Stimulated activated CD4-positive, alpha-beta T cell treated with anti-CD3 and anti-CD28 coated beads, Interleukin-1b, Interleukin-23, amount 100 ng/mL, for 1 hour (primary cell): ENCODE measurements at places on chromosomes 11 and 22.

DNA sequence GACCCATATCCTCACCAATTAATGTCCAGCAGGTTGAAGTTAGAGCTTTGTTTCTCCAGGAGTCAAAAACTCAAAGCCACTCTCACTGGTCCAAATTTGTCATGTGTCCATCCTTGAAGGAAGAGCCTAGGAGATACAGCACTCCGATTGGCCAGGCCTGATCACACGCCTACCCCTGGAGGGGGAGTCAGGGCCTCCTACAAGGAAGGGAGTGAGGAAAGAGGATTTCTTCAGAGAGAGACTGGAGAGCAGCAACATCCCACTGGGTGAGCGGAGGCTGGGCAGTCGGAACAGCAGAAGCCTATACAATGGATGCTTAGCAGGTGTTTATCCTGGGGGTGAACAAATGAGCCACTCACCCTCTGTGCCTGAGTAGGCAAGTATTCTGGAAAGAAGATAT lies 113.9 kb downstream of the TRIM29 start:
- DNase-seq = no peak

GRCh38 chr11:44711113-44711786 lies 15.5 kb upstream of the TSPAN18 start:
- no peak for DNase-seq

DNA sequence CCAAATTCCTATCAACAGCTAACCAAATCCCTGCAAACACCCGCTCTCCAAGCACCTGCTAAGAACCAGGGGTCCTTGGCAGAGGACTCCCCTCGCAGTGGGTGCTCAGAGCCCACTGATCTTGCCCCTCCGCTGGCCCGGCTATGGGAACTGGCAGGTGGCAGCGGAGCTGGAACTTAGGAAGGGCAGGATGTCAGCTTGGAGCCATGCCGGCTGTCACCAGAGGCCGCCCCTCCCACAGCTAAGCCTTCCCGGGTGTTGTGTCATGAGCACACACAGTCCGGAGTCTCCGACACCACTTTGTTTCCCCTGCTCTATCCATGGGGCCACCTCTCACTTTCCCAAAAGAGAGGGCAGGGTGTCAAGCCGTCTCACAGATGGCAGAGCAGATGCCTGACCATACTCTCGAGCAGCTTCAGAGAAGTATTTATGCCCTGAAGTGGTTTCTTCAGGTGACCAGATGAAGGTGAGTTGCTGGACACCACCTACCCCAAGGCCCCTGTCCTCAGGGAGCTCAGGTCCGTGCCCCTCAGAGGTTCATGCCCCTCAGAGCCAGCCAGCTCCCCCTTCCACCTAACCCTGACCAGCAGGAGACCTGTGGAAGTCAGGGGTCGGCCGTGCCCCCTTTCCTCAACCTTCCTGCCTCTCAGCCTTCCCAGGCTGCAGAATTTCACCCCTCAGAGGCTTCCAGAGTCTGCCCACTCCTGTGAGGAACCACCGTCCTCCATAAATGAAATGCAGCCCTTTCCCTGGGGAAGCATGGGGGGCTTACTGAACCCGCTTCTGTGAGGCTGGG lies 545.7 kb upstream of the B3GAT1 start:
- no peak for DNase-seq

DNA sequence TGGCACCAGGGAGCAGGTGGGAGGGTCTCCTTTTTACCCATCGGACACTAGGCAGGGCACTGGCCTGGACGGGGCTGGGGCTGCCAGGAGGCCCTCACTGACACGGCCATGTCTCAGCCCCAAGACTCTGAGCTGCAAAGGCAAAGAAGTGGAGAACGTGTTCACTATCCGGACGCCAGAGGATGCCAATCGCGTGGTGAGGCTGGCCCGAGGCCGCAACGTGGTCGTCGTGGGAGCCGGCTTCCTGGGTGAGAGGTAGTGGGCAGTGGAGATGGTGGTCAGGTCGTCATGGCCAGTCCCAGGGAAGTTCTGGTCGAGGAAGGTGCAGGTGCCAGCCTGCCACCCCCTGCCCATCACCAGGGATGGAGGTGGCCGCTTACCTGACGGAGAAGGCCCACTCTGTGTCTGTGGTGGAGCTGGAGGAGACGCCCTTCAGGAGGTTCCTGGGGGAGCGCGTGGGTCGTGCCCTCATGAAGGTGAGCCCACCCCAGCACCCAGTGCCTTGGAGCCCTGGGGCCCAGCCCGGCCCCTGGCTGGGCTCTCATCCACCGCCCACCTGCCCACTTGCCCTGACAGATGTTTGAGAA lies 5.7 kb upstream of the LZTR1 start:
- DNase-seq = no peak

GRCh38 chr11:34787895-34788294 lies 128.3 kb downstream of the APIP start:
- DNase-seq = no peak

DNA sequence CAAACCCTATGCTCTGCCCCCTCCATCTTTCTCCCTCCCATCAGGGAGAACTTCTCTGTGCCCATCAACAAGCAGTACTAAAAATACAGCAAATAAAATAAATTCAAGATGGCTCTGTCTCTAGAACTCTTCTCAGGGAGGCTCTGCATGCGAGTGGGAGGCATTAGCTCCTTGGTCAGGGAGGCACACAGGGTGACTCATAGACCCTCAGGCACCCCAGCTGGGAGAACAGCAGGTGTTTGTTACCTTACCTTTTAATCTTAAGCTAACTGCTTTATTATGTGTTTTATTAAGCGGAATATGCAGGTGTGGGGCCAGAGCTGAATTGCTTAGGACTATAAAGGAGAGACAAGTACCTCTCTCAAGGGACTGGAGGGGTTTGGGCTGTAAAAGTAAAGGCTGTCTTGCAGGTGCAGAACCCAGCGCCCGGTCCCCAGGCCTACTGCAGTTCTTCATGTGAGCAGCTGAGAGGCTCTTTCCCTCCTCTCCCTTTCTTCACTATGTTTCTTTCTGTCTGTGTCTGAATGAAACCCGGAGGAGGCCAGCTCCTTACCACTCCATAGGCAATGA lies 20.8 kb downstream of the CSNK2A3 start:
- no peak for DNase-seq

DNA sequence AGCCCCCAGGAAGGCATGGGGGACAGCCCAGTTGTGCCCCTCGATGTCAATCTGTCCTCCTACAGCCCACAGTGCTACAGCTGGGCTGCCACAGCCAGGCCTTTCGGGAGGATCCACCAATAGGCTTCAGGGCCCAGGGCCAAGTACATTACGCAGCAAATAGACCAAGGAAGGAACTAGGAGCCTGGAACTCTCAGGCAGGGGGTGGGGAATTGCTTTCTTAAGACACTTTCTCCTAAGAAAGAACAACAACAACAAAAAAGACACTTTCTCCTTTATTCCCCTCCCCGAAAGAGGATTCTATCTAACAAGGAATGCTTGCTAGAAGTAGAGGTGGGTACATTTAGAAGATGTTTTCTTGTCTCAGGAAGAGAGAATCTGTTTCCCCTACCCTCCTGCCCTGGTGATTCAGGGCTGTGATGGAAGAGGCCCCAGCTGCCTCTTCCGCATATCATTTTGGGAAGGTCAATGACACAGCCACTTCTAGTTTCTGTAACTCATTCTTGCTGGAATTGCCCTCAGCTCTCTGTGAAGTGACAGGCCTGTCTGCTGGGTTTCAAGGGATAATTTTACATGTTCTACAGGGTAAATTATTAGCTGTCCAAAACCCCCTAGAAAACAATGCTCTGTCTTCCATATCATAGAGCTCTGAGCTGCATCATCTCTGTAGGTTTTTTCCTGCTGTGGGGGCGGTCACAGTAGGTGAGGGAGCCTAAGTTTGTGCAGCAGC lies 6.0 kb upstream of the MALAT1 start:
- DNase-seq = no peak

DNA sequence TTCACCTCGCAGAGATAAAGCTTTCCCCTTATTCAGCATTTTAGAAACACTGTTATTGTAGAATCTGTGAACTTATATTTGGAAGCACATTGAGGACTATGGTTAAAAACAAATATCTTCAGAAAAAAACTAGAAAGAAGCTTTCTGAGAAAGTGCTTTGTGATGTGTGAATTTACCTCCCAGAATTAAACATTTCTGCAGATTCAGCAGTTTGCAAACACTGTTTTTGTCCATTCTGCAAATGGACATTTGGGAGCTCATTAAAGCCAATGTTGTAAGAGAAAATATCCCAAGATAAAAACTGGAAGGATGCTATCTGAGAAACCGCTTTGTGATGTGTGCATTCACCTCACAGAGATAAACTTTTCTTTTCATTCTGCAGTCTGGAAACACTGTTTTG lies 272.7 kb downstream of the OR4A5 start:
- no peak for DNase-seq

DNA sequence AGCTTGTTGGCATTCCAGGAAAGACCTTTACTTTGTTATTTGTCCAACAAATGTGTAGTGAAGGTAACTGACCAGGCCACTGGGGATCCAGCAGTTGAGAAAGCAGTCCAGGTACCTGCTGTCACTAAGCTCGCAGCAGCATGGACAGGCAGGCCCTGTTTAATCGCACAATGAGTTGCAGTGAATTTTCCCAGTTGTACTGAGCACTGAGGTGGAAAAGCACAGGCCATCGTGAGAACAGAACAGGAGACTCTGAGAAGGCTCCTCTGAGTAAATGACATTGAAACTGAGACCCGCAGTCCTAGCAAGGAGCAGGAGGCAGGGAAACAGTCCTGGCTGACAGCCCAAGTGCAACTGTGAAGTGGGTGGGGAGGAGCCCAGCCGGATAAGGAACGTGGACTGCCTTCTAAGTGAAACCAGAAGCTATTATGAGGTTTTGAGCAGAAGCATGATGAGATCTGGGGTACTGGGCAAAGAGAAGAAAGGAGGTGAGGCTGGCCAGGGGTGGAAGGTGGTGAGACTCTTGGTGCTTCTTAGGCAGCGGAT lies 39.8 kb upstream of the CDON start:
- DNase-seq = no peak

GRCh38 chr11:67320011-67320410 lies 16.7 kb downstream of the SSH3 start:
- DNase-seq = no peak

DNA sequence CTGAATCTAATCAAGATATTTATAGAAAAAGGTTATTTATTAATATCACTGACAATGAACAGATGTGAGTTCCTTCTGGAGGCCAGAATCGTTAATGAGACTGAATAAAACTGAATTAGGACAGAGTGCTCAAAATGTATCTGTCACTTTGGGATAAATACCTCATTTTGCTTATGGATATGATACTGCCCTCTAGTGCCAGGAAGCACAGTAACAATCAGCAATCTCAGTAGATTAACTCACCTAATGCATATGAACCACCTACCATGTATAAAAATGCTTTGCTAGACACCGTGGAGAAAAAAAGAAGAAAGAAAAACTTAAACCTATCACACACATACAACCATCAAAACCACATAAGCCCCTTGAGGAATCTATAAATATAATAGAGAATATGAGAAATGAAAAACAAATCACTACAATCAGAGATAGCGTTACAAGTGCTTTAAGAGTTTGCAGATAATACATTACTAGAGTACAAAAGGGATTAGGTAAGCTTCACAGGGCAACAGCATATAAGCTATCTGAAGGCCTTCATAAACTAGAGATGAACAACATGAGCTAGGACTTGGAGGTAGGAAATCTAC lies 117.4 kb downstream of the SGSM3 start:
- no peak for DNase-seq

- DNase-seq = no peak
These were observed 59.7 kb upstream of the KCNQ1OT1 start for GRCh38 chr11:2759228-2760195.

DNA sequence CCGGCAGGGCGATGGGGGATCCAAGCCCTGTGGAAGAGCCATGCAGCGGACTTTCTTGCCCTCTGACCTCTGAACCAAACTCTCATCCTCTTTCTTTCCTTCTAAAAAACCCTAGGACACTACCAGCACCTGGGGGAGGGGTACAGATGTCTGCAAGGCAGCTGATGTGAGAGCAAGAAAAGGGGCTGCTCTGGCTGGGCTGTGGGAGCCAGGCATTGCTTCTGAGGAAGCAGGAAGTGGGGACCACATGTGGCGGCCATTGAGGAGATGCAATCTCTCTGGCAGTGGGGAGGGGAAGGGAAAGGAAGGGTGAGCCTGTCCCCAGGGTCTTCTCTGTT lies 36.0 kb downstream of the FAM83F start:
- DNase-seq = no peak

DNA sequence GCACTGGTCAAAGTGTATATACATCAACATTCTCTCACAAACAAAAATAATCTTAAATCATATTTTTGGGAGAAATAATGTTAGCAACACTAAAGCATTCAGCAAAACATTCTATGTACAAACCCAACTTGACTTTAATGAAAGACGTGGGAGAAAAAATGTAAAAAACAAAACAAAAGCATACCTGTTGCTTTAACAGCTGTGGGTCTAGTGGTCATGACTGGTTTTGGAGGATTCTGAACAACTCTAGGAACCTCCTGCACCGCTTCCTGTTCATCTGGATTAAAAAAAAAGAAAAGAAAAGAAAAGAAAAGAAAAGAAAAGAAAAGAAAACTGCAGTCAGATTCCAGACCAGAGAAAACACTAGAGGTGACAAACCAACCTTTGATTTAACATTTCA lies 2.1 kb downstream of the FNBP4 start:
- no peak for DNase-seq

GRCh38 chr11:2932850-2933251 lies 3.6 kb upstream of the PHLDA2 start:
- DNase-seq = no peak

GRCh38 chr11:69462106-69462951 lies 19.1 kb upstream of the LINC01488 start:
- no peak for DNase-seq

DNA sequence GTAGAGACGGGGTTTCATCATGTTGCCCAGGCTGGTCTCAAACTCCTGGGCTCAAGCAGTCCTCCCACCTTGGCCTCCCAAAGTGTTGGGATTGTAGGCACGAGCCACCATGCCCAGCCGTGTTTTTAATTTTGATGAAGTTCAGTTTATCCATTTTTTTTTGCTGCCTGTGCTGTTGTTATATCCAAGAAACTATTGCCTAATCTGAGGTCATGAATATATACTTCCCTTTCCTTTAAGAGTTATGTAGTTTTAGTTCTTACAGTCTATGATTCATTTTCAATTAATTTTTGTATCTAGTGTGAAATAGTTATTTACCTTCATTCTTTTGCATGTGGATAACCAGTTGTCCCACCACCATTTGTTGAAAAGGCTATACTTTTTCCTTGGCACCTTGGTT lies 50.3 kb upstream of the SORL1-AS1 start:
- DNase-seq = no peak

DNA sequence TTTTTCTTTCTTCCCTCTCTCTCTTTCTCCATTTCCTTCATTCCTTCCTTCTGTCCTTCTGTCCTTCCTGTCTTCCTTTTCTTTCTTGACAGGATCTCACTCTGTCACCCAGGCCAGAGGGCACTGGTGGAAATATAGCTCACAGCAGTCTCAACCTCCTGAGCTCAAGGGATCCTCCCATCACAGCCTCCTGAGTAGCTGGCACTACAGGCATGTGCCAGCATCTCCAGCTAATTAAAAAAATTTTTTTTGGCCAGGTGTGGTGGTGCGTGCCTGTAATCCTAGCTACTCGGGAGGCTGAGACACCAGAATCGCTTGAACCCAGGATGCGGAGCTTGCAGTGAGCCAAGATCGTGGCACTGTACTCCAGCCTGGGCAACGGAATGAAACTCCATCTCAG lies 4.8 kb upstream of the DUSP8 start:
- no peak for DNase-seq
